ENCODE measurements at places on chromosomes 16 and 17. TPM values are rescaled to one million over a fixed set of nuclear protein-coding genes. Genes with fewer than 3 reads are reported as not detected.

The TSPAN10 gene
- total RNA-seq = 2.0 TPM

The DNAI2 gene
- not detected for total RNA-seq

The GINS3 gene
- total RNA-seq = 2.1 TPM

The ADORA2B gene
- total RNA-seq = 108 TPM

The NGFR gene
- total RNA-seq = 1.5 TPM

The GUCY2D gene
- total RNA-seq = not detected

The METRN gene
- 102 TPM for total RNA-seq

The SULT1A2 gene
- total RNA-seq = not detected

The CLDN7 gene
- 0.70 TPM for total RNA-seq

The SLC13A5 gene
- total RNA-seq = 0.15 TPM

The PHLPP2 gene
- total RNA-seq = 4.0 TPM

The TVP23C gene
- 27.1 TPM for total RNA-seq

The MRPL38 gene
- total RNA-seq = 22.0 TPM

The MPP2 gene
- total RNA-seq = 3.0 TPM

The MXRA7 gene
- 136 TPM for total RNA-seq

The SULT1A3 gene
- total RNA-seq = 1.2 TPM

The ZNF263 gene
- 17.1 TPM for total RNA-seq

The KRT13 gene
- not detected for total RNA-seq

The SLFN14 gene
- total RNA-seq = not detected

The KRTAP9-4 gene
- total RNA-seq = not detected

The SLC22A31 gene
- 0.47 TPM for total RNA-seq

The GRAPL gene
- total RNA-seq = 0.47 TPM

The PRRT2 gene
- 0.38 TPM for total RNA-seq

The IRF8 gene
- not detected for total RNA-seq

The PMFBP1 gene
- total RNA-seq = 0.15 TPM

The ALOX12 gene
- total RNA-seq = under 0.01 TPM

The NLRP1 gene
- 7.3 TPM for total RNA-seq

The TBC1D3D gene
- total RNA-seq = 0.12 TPM

The MYL11 gene
- not detected for total RNA-seq

The PDF gene
- 12.4 TPM for total RNA-seq

The LPCAT2 gene
- 30.2 TPM for total RNA-seq

The CCL11 gene
- total RNA-seq = 0.15 TPM

The FAM171A2 gene
- total RNA-seq = 2.5 TPM

The CXCL16 gene
- total RNA-seq = 0.59 TPM

The LGALS9 gene
- total RNA-seq = 3.0 TPM

The WSCD1 gene
- 0.08 TPM for total RNA-seq

The TEX14 gene
- total RNA-seq = not detected

The CA10 gene
- not detected for total RNA-seq

The MYL4 gene
- 0.08 TPM for total RNA-seq

The MARVELD3 gene
- not detected for total RNA-seq

All from smooth muscle cell of the coronary artery (primary cell).